ENCODE measurements at places on chromosomes 12 and 14.

- DNase-seq = no peak
These were observed 158.9 kb upstream of the EEA1 start for GRCh38 chr12:93087840-93088610.

- DNase-seq = no peak
These were observed 20.8 kb downstream of the SH2B3 start for GRCh38 chr12:111426344-111427185.

- DNase-seq = no peak
These were observed at the start of gene CRIP2 for GRCh38 chr14:105474483-105475268. TSS of gene CRIP2 (plus strand) at chr14:105474821. CDS start at chr14:105474863, 42 bp downstream.

DNA sequence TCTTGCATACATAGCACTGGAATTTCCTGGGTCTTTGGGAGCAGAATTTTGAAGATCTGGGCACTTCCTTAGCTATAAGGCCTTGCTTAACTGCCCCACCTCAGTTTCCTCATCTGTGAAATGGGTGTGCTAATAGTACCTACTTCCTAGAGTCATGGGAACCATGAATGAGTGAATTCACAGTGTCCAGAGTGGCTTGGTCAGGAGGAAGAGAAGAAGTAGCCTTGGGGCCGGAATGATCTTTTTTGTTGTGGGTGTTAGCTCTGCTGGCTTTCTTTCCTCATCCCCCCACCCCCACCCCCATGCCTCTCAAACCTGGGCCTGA is 2.4 kb downstream of the SH2B3 start:
- no peak for DNase-seq

DNA sequence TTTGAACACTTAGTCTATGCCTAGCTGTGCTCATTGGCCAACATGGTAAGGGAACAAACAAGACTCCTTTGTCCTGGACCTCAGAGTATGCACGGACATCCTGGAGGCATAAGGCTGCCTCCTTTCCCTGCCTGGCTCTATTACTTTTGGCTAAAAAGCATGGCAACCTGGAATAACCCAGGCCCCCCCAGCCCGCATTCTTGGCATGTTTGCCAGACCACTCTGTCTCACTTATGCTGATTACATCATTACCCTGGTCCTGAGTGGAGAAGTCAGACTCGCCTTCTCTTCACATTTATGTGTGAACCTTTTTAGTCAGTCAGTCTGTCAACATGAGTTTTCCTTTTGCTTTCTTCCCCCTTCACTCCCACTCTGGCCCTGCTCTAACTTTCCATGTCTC is 58.0 kb upstream of the ELK3 start:
- no peak for DNase-seq

- DNase-seq = no peak
These were observed 42.4 kb downstream of the OVCH1 start for GRCh38 chr12:29455087-29455486.

DNA sequence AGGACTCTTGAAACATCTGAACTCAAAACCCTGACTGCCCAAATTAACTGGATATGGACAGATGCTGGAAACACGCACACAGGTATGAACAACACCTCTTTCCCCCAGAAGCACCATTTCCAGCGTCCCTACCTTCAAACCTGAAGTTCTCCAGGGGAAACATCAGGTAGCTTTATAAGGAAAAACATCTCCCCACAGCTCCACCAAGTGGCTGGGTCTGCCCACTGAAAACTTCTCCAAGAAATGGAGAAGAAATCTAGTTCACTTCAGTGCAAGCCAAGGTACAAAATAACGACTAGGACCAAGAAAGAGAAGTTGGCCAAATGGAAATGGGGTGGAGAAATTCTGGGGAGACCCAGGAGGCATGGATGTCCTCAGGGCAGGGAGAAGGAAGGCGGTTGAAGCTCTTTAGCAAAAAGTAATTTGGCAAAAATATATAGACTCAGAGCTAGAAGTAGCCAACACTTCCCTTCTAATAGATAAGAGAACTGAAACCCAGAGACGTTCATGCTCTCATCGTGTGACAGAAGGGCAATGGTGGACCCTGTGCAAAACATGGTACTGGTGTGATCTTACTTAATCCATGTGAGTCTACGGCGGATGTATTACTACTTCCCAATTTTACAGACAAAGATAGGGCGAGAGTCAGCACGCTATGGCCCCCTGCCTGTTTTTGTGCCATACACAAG is 10.5 kb upstream of the NUAK1 start:
- no peak for DNase-seq

All from activated CD4-positive, alpha-beta T cell treated with anti-CD3 and anti-CD28 coated beads, Interleukin-2, amount 50 U/mL, for 4 hours (primary cell).